ENCODE measurements at places on chromosomes 1 and 21.

GRCh38 chr1:69842326-69842725 lies 274.6 kb downstream of the LRRC7 start:
- DNase-seq = no peak

GRCh38 chr1:11989669-11990068 lies 9.4 kb downstream of the MFN2 start:
- DNase-seq = no peak

GRCh38 chr1:221180704-221181368 lies 301.6 kb downstream of the HLX start:
- no peak for DNase-seq

DNA sequence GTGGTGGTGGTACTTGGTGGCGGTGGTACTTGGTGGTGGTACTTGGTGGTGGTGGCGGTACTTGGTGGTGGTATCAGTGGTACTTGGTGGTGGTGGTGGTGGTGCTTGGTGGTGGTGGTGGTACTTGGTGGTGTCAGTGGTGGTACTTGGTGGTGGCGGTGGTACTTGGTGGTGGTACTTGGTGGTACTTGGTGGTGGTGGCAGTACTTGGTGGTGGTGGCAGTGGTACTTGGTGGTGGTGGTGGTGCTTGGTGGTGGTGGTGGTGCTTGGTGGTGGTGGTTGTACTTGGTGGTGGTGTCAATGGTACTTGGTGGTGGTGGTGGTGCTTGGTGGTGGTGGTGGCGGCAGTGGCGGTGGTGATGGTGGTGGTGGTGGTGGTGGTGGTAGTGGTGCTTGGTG lies 20.2 kb downstream of the COQ8A start:
- DNase-seq = no peak

DNA sequence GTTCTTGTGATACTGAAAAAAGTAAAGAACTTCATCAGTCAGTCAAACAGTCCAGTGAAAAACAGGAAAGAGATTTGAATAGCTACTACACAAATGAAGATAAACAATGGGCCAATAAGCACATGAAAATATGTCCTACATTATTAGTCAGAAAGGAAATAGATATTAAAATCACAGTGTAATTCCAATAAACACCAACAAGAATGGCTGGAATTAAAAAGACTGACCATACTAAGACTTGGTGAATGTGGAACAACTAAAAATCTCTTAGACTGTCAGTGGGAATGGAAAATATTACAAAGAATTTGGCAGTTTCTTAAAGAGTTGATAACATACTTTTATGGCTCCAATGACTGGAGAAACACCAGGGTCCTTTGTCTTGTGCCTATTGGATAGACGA lies 241.8 kb upstream of the USP24 start:
- DNase-seq = no peak

- DNase-seq = no peak
These were observed 43.1 kb downstream of the DUSP10 start for GRCh38 chr1:221698579-221699349.

DNA sequence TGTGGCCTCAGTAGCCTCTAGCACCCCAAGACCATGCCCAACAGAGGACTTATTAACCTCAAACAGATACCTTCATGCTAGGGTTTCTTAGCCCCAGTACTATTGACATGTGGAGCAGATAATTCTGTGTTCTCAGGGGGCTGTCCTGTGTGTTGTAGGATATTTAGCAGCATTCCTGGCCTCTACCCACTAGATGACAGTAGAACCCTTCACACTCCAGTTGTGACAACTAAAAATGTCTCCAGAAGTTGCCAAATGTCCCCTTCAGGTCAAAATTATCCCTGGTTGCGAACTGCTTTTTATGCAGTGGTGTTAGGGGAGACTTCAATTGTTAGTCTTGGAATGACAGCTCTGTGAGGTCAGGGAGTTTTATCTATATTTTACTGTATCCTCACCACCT lies 8.1 kb downstream of the KAZN start:
- no peak for DNase-seq

- no peak for DNase-seq
These were observed 39.4 kb downstream of the PLXNA2 start for GRCh38 chr1:208204779-208205178.

DNA sequence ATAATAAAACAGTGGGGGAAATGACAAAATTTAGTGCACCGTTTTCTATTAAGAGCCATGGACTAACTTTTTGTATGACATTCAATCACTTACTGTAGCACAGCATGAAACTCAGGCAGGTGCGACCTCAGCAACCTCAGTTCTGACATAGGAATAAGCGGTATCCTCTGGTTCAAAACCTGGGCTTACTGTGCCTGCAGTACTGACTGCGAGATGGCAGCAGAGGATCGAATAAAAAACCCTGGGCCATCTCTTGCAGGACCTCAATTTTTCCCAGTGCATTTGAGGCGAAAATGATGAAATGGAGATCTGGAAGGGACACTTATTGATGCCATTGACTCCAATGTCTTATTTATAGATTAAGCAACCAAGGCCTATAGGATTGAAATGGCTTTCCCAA lies 214.7 kb downstream of the ADGRL2 start:
- DNase-seq = no peak

DNA sequence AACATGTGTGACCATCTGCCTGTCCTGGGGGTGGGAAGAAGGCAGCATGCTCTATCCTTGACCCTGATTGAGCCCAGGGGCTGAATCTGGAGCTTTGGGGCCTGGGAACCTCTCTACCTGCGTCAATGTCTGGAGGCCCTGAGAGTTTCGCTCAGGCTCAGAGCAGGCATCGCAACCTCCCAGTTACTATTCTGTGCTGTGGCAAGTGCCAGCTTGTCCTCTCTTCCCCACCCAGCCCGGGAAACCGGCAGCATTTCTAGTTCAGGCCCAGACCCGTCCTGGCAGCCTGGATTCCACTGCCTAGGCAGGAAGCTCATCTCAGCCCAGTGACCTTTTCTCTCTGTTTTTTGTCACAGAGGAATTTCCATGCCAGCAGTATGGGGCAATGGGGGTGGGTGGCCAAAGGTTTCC lies 10.0 kb upstream of the IRF6 start:
- DNase-seq = no peak

DNA sequence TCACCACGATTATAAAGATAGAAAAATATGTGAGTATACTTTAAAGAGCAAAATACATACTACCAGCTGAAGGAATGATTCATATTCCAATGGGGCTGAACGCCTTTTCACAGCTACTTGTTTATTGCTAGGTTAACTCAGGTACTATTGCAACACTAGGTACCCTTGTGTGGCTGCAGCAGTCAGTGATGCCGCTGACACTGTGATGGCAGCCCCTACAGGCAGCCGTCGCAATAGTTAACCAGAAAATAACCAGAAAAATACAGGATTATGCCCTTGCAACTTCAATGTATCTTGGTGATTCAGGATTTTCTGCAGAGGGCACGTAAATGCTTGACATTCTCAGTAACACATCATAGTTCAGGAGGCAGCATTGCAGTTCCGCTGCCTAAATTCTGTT lies 1.6 kb upstream of the MARK1 start:
- DNase-seq = no peak

DNA sequence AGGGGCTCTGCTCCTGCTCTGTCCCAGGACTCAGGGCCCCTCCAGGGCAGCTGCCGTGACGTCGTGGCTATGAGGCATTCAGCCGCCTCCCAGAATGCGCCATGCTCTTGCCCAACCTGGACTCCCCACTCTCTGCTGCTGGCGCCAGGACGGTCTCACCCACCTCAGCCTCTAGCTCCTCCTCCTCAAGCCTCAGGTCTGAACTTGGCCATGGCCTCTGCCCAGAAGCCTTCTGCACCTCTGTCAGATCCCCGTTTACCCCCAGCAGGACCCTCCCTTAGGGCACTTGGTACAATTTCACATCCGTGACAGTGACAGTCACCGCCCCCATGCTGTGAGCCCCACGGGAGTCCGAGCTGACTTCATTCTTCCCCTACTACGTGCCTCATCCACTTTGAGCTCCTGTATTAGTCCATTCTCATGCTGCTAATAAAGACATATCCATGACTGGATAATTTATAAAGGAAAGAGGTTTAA lies 4.9 kb downstream of the CSTB start:
- DNase-seq = no peak

DNA sequence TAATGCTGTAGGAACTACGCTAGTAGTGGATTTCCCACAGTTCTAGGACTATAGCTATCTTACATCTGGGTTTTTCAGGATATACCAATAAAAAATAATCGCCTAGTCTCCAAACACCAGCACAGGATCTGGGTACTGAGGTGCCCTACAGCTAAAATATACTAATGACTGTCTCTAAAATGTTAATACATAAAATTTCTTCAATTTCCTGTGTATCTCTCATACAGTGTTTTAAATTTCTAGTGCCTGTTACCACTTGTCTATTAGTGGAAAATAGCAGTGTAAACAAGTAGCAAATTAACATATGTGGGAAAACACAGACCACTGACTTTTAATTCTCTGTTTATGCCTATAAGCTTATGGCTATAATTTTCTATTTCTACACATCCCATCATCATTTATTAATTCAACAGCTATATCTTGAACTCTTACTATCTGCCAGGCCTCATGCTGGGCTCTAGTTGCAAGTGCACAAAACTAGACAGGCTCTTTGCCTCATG lies 16.1 kb upstream of the PTPN14 start:
- DNase-seq = no peak

DNA sequence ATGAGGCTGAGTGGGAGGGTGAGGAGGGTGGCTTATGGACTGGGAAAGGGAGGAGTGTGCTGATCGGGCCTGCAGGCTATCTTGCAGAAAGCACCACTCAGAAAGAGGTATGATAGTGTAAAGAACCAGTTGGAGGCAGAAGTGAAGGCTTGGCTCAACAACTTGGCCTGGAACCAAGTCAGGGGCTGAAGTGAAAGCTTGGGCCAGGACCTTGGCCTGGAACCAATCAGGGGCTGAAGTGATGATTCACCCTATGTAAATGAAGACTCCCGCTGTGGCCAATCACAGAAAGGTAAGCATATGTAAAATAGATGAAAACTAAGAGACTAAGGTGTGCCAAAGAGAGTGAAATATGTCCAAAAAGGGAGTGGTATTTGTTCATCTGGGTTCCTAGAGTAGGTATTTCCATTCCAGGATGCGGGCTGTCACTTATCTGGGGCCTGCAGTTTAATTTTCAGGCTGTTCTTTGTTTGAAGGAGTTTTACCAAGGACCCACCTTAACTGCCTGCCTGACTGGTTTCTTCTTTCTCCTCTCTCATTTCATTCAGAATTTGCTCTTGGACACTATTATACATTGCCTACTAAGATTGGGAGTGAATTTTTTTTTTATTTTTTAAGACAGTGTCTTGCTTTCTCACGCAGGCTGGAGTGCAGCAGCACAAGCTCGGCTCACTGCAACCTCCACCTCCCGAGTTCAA lies 5.1 kb upstream of the RFX5 start:
- no peak for DNase-seq

DNA sequence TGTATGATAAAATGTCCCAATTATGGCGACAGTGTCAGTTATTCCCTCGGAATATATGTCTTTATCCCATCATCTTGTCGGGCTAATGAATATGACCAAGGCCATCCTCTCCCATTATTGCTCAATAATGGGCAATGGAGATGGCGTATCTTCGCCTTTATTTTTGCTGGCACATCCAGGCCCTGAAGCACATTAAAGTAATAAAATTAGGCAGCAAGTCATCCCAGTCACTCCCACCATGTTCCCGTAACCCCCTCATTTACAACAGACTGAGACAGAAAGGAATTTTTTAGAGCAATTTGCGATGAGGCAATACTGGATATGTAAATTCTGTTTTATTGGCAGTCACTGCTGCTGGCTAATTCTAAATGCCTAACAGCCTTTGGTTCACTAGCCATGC lies 35.3 kb downstream of the CLIC6 start:
- DNase-seq = no peak

- DNase-seq = no peak
These were observed 30.5 kb upstream of the PUM1 start for GRCh38 chr1:31095985-31096384.

All from NCI-H2227 treated with DMSO at 0.1 percent for 48 hours (cell line).